ENCODE measurements at places on chromosomes 5 and 9. TPM values are rescaled to one million over a fixed set of nuclear protein-coding genes. Genes with fewer than 3 reads are reported as not detected.

The RAD50 gene
- 30.9 TPM for total RNA-seq

The FNIP1 gene
- 12.1 TPM for total RNA-seq

The PCDHGA11 gene
- total RNA-seq: 0.06 TPM

The PCDHB10 gene
- total RNA-seq: 0.06 TPM

The OR1J2 gene
- not detected for total RNA-seq

The CDX1 gene
- total RNA-seq: not detected

The SLC34A1 gene
- not detected for total RNA-seq

The PKD2L2 gene
- not detected for total RNA-seq

The WNK2 gene
- 7.7 TPM for total RNA-seq

The NUTM2G gene
- total RNA-seq: not detected

The EPB41L4B gene
- total RNA-seq: 11.1 TPM

The RAB3C gene
- total RNA-seq: not detected

The BAAT gene
- total RNA-seq: 0.43 TPM

The C1QTNF2 gene
- total RNA-seq: not detected

The MAMDC4 gene
- 1.8 TPM for total RNA-seq

The ANKDD1B gene
- total RNA-seq: not detected
